ENCODE measurements at places on chromosomes 7 and 10.

DNA sequence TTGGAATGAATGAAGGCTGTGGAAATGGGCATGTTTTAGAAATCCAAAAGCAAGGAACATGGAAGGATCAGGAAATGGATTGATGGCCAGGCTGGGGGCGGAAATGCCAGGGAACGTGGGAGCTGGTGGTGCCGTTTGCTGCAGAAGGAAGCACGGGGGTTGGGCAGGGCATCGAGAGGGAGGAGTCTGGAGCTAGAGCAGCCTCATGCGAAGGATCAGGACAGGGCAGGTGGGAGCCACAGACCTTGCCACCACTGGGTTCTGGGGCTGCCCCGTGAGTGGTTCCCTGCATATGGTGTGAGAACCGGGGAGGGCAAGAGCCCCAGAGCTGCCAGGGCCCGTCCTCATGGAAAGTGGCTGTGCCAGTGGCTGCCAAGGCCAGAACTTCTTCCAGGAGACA is 193.8 kb upstream of the ZNF32 start:
- no peak for DNase-seq

DNA sequence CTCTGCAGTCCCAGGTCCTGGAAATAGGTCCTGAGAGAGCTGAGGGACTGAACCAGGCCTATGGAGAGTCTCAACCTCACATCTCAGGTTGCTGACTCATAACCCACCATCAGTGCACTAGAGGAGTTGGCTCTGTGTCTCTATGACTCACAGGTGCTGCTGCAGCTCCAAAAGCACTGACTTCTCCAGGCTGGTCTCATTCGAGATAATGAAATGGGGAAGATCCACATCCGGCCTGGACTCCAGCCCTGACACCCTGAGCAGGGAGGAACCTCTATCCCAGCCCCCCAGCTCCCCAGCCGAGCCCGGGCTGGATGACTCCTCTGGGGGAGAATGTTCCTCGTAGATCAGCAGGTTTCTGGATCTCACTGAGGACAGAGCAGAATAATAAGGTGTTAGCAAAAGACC is 35.5 kb upstream of the DGKI start:
- DNase-seq = no peak

GRCh38 chr10:128877141-128877540 is 589.9 kb upstream of the MGMT start:
- DNase-seq = no peak

- no peak for DNase-seq
Measured at GRCh38 chr10:133466683-133467275, 13.0 kb downstream of the SCART1 start.

DNA sequence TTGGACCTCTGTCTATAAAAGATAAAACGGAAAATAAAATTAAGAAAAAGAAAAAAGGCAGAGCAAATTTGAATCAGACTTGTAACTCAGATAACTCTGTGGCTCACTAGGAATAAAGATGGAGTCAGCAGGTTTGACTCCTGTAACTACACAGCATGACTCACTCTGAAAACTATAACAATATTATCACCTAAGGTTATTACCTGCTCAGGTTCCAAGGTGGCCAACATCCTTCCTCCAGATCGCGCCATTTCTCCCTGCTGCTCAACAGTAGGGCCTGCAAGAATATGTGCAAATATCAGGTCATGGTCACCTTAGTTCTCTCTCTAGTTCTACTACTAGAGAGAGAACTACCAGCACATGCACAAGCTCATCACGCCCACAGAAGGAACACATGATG is 30.0 kb downstream of the ALDH18A1 start:
- DNase-seq = no peak

DNA sequence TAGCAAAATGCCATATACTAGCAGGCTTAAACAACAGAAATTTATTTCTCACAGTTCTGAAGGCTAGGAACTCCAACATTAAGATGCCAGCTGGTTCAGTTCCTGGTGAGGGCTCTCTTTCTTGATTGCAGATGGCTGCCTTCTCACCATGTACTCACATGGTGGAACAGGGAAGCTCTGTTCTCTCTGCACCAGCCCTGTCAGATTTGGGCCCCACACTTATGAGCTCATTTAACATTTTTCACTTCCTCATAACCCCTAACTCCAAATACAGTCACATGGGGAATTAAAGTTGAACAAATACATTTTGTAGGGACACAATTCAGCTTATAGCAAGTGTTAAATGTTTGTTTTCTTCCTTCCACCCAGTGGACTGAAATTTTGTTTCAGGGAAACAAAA is 218.6 kb upstream of the TAC1 start:
- no peak for DNase-seq

All from T follicular helper cell (primary cell).